ENCODE measurements at places on chromosomes 5 and 9. TPM values are rescaled to one million over a fixed set of nuclear protein-coding genes. Genes with fewer than 3 reads are reported as not detected.

- H3K4me1 ChIP-seq, result no peaks in the 10 kb centered on the region
- DNase-seq, result no peak
- H3K4me3 ChIP-seq, result no peak overlapping the region
- H3K27ac ChIP-seq, result no peak overlapping the region
Observed at GRCh38 chr5:168747987-168748777, 169.0 kb upstream of the PANK3 start.

DNA sequence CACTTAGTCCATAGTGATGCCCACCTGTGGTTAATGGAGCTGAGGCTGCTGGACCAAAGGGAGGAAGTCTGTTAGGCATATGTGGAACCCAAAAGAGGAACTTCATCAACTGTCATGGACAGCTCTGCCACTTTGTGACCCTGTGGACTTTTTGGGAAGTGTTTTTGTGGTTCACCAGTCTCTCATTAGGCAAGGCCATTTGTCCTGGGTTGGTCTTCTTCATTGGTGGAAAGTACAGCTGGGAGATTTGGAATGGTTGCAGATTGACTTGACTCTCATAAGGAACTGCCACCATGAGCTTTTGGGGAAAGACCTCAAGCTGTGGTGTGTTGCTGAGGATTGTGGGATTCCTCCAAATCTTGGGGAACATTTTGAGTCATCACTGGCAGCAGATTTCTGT is 31.9 kb upstream of the IL12B start:
- no peak overlapping the region for H3K4me3 ChIP-seq
- DNase-seq, result no peak
- no peak overlapping the region for H3K27ac ChIP-seq
- peaks cover under 1% of the 10 kb centered on the region for H3K4me1 ChIP-seq
- H3K27me3 ChIP-seq, result peaks cover 18% of the 10 kb centered on the region
- no peaks in the 10 kb centered on the region for H3K36me3 ChIP-seq

- DNase-seq, result no peak
- H3K27me3 ChIP-seq, result no peaks in the 10 kb centered on the region
- peak overlapping the region; percentile 91 for H3K27ac ChIP-seq
- peaks cover 3% of the 10 kb centered on the region for H3K36me3 ChIP-seq
Observed at GRCh38 chr5:17221843-17222636, 4.6 kb downstream of the BASP1 start.

- peaks cover 2% of the 10 kb centered on the region for H3K27me3 ChIP-seq
- peak overlapping the region; percentile 59 for H3K4me3 ChIP-seq
- no peaks in the 10 kb centered on the region for H3K36me3 ChIP-seq
- H3K27ac ChIP-seq, result no peak overlapping the region
Observed at GRCh38 chr5:174418809-174419539, 305.4 kb upstream of the MSX2 start.

DNA sequence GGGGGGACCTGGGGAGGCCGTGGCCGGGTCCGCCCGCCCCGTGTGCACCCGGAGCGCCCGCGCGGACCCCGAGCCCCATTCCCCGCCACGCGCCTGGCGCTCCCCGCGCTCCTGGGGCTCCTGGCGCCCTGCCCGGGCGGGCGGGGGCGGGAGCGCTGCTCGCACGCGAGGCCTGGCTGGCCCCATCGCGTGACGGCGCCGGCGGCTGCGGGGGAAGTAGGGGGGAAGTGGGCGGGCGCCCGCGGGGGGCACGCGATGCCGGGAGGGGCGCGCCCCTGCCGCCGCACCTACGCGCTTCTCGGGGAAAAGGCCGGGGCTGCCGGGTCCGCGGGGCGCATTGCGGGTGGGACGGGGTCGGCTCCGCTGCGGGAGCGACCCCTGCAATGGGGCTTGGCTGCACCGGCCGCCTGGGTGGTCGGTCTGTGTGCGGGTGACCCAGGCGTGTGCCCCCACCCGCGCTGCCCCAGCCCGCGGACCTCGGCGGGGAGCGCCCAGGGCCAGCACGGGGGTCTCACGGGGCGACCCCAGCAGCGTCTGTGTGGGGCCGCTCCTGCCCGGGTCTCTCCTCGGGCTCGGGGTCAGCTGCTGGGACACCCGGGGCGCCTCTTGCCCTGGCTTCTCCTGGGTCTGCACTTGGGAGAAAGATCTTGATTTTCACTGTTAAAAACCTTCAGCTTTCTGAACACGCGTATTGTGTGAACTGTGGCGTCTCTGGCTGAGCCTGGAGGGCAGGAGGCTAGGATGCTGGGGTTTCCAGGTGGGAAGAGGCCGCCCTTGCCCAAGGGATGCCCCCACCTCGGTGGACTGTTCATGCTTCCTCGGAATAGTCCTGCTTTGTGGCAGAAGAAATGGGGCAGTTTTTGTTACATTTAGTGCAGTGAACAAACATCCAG is 52.4 kb downstream of the AHRR start:
- no peaks in the 10 kb centered on the region for H3K27me3 ChIP-seq
- H3K27ac ChIP-seq, result peak overlapping the region; percentile 68
- H3K4me3 ChIP-seq, result peak overlapping the region; percentile 52
- DNase-seq, result peak; percentile 80
- peaks cover 48% of the 10 kb centered on the region for H3K4me1 ChIP-seq

DNA sequence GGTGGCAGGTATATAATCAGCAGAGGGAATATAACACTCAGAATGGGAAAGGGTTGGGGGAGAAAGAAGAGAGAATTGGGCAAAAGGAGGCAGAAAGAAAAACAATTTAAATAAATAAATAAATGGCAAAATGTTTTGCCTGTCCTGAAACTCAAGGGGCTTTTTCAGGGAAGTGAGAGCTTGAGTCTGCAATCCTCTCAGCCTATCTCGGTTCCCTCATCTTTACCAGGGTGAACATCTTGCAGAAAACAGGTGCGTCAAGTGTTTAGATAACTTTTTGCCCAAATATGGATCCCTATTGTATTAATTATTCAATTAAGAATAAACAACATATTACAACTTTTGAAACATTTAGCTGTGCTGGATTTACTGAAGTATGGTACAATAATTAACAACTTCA is 343.0 kb upstream of the EDIL3 start:
- H3K27me3 ChIP-seq, result no peaks in the 10 kb centered on the region
- no peaks in the 10 kb centered on the region for H3K36me3 ChIP-seq
- H3K27ac ChIP-seq, result no peak overlapping the region
- H3K4me1 ChIP-seq, result no peaks in the 10 kb centered on the region

TMC1 gene
- not detected for total RNA-seq

IL17B gene
- total RNA-seq, result 1.1 TPM

All from chondrocyte (in vitro differentiated cells).